ENCODE measurements at places on chromosomes 6 and 20.

DNA sequence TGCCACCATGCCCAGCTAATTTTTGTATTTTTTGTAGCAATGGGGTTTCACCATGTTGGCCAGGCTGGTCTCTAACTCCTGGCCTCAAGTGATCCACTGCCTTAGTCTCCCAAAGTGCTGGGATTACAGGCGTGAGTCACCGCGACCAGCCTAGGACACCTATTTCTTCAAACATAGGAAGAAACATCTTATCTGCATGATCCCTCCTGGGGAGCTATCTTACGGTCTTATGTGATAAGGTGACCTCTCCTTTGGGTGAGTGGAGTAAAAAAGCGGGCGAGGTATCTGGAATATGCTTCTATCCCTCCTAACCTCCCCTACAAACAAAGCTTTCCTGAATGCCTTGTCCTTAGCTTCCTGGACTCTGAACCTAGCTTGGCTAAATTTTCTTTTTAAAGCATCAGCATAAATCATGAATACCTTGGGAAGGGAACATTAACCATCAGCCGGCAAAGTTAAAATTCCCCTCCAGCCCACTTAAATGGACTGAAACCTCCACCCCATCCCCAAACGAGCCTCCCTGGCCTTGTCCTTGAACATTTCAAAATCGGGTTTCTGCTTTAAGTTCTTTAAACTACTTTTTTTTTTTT, 24.5 kb downstream of the RIPOR3 start:
- no peak for DNase-seq

DNA sequence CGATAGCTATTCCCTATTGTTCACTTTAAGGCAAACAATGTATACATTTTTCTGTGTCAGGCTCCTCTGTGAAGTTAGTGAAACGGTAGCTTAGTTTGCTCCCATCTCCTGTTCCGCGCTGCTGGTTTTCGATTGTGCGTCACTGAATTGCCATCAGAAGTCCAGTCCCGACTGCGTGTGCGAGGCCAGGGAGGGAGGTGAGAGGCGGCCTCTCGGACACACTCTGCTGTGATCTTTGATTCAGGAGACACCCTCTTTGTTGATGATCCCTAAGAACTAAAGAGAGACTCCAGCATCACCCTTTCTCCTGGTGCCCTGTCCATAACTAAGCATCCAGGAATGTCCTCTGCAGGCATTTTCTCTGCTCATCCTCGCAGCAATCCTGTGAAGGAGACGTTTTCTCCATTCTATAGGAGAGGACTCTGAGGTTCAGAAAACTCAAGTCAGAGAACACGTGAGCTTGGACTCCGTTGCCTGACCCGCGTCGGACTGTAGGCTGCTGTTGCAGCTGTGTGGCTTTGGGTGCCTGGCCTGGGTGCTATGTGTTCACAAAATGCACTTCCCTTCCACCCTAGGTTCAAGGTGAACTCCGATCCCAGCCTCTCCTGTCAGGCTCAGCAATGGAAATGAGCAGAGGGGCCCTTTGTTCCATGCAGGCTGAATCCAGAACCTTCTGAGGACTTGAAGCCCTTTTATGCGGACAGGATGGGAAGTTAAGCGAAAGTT, 24.1 kb upstream of the UNC93A start:
- DNase-seq = no peak

DNA sequence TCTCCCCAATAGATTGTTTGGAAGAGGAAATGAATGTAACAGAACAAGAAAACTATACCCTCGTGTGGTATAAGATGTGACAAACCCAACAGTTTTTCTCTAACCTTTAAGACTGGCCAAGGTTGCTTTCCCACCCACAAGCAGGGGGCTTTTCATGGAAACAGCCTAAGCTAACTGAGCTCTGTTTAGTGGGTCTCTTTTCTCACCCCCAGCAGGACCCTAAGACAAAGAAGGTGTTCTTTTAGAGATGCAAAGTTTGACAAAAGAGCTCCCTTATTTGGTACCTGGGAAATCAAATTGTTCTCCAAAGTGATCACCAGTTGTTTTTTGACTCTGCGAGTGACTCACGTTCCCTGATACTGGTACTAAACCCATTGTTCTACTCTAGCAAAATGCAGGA, 59.1 kb downstream of the MBOAT1 start:
- no peak for DNase-seq

GRCh38 chr6:39593646-39594045, 131.6 kb downstream of the KIF6 start:
- DNase-seq = no peak

GRCh38 chr6:133804265-133804664, 84.6 kb upstream of the TCF21 start:
- DNase-seq = no peak

DNA sequence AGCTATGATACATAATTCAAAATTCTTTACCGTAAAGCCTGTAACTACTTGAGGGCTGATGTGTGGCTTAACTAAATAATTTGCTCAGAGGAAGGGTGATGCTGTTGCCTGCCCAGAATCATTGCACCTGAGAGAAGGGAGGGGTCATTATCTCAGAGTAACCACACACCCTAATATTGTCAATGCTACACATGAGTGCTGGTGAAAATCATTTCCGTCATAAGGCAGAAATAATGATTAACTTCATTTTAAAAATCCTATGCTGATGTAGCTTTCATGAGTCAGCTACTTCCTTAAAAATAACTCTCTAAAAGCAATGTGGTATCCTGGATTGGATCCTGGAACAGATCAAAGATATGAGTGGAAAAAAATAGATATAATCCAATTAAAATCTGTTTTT, 146.4 kb upstream of the FAM83B start:
- no peak for DNase-seq

- no peak for DNase-seq
Observed at GRCh38 chr6:36244641-36245280, 25.1 kb upstream of the PNPLA1 start.

- no peak for DNase-seq
Observed at GRCh38 chr6:42118162-42119001, 24.0 kb downstream of the C6orf132 start.

- no peak for DNase-seq
Observed at GRCh38 chr20:24962182-24962492, 13.1 kb downstream of the CST7 start.

DNA sequence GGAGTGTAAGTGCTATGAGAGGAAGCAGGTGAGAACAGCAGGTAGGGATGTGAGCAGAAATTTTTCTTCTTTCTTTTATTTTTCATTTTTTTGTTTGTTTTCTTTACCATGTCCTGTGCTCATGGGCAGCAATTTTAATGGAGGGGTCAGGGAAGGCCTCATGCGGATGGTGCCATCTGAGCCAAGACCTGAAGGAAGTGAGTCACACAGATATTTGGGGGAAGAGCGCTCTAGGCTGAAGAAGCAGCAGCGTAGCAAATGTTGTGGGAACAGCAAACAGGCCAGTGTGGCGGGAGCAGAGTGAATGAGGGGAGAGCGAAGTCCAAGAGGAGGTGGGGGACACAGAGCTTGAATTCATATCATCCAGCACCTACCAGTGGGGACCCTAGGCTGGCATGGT, 12.7 kb downstream of the SPDEF start:
- no peak for DNase-seq

GRCh38 chr20:57594092-57594951, 25.9 kb downstream of the ZBP1 start:
- DNase-seq = peak; percentile 23

- no peak for DNase-seq
Observed at GRCh38 chr20:46025376-46025783, 3.6 kb upstream of the SLC12A5 start.

DNA sequence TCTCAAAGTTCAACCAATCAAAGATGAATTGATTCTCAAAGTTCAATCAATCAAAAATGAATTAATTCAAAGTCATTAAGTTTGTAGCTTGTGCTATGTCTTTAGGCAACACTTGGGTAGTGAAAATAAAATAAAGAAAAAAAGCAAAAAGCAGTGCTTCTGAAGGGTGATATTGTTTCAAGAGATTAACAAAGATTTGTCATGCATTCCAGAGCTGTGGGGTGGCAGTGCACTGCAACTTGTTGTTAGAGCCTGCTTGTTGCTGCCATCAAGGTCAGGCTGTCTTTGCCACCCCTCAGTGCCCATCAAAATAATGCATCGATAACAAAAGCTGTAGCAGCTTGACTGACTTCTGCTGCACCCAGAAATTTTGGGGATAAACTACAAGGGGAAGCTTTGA, 128.6 kb downstream of the RNF144B start:
- no peak for DNase-seq

DNA sequence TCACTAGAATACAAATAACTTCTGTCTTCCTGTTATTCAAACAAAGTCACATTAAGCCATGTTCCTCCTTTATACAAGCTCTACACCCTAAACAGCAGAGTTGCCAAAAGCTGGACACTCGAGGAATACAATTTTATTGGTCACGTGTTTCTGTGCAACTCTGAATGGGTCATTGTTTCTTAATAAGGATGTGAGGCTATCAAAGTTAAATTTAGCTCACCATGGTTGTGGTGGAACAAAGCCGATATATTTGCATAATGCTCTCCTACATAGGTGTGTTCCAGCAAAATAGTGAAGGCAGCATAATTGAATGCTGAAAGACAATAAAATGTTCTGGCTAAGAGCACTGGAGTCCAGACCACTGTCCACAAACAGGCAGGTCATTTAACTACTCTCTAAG, 36.9 kb upstream of the CD2AP start:
- DNase-seq = no peak

DNA sequence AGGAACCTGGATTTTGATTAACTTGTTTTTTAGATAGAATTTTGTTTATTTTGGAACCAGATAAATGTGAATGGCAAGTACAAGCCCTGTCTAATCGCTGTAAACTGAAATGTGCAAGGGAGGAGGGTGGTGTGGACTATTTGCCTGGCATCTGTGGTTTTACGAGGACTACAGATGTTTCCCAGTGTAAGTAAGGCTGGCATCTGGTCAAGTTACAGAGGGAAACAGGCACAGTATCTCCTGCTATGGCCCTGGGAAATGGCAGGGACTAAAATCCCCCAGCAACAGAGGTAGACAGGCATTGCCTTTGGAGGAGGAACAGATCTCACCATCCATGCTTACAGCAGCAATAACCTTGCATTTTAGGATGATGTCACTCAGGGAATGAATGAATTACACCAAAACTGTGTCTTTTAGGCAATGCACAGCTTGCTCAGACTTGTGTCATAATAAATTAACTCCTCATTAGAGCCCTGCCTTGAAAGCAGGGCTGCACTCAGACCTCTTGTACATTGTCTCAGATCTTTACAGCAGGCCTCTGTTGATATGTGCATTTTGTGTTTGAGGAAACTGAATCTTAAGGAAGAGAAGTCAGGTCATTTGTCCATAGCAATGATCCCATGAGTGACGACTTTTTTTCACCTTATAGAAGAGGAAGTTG, 96.2 kb downstream of the TCP11 start:
- DNase-seq = no peak

DNA sequence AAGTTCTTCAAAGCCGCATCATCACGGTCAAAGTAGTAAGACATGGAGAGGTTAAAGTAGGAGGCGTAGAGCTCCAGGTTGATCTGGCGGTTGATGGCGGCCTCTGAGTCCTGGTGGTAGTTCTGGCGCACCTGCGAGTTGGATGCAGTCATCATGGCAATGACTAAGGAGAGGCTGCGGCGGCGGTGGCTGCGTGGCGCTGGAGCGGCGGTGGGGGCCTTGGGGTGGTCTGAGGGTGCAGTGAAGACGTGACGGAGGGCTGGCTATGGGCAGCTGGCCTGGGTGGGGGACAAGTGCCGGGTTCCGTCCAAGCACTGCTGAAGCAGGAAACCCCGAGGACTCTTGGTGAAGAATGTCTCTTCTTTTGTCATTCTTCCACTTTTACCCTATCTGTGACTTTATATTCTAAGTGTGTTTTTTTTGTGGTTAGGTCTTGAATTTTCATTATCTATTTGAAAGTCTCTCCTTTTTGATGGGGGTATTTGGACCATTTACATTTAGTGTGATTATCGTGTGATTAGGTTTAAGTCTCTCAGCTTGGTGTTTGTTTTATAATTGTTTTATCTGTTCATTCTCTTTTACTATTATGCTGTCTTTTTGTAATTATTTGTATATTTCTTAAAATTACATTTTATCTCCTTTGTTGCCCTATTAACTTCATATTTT, 94.6 kb downstream of the TFAP2B start:
- DNase-seq = no peak

GRCh38 chr6:37634238-37634826, 63.4 kb downstream of the MDGA1 start:
- DNase-seq = no peak

GRCh38 chr6:98980819-98981218, 33.1 kb upstream of the FBXL4 start:
- DNase-seq = no peak

- no peak for DNase-seq
Observed at GRCh38 chr6:105859457-105859856, 226.7 kb upstream of the PRDM1 start.

- no peak for DNase-seq
Observed at GRCh38 chr6:24430086-24430485, 27.4 kb downstream of the MRS2 start.

GRCh38 chr20:623704-624103, 13.6 kb upstream of the TCF15 start:
- no peak for DNase-seq

DNA sequence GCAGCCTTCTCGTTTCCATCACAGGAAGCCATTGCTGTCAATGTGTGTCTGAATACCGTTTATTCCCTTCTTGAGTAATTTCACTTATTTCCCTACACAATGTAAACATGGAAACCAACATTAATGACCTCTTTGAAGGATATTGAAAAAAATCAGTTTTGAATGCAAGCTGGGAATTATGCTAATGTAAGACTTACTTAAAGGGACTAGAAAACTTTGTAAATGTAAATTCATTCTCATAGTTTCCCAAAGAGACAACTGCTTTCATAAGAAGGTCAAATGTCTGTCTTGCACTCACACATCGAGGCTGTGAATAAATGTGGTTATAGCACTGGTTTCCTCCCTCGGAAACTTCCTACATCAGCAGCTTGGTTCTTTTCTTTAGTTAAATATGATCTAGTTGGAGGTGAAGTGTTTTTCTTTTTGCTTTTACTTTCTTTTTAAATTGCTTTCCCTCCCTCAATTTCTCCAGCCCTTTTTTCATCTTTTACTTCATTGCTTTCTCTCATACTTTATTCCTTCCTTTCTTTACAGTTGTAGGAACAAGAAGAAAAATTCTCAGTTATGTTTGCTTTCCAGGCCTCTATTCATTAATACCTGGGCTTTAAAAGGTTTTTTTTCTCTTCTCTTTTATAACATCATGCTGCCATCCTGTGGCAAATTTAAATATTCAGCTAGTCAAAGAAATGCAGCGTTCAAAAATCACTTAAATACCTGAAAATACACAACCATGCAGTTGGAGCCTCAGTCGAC, 108.3 kb downstream of the TNFAIP3 start:
- no peak for DNase-seq

GRCh38 chr6:37382994-37383765, 29.4 kb downstream of the RNF8 start:
- no peak for DNase-seq

DNA sequence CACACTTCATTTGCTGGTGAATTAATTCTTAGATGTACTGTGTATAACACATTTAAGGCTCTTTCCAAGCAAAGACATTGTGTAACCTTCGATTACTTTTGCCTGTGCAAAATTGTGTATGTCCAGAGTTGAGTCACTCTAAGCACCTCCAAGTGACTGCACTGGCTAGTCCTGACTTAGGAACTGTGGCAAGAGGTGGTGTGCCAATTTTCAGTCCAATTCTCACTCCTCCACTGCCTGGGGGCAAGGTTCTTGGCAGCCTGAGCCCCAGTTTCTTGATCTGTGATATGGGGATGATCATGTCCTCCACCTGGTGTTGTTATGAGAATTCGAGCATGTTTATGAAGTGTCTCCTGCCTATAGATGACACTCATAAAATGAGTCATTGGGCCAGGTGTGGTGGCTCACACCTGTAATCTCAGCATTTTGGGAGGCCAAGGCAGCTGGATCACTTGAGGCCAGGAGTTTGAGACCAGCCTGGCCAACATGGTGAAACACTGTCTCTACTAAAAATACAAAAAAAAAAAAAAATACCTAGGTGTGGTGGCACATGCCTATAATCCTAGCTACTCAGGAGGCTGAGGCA, 105.3 kb upstream of the CDYL start:
- DNase-seq = no peak
